Thoracic aorta (tissue), 2 donors: ENCODE measurements at places on chromosomes 6 and 20.
A peak's percentile ranks its signal among the peaks of the same experiment; 100 is the strongest.

DNA sequence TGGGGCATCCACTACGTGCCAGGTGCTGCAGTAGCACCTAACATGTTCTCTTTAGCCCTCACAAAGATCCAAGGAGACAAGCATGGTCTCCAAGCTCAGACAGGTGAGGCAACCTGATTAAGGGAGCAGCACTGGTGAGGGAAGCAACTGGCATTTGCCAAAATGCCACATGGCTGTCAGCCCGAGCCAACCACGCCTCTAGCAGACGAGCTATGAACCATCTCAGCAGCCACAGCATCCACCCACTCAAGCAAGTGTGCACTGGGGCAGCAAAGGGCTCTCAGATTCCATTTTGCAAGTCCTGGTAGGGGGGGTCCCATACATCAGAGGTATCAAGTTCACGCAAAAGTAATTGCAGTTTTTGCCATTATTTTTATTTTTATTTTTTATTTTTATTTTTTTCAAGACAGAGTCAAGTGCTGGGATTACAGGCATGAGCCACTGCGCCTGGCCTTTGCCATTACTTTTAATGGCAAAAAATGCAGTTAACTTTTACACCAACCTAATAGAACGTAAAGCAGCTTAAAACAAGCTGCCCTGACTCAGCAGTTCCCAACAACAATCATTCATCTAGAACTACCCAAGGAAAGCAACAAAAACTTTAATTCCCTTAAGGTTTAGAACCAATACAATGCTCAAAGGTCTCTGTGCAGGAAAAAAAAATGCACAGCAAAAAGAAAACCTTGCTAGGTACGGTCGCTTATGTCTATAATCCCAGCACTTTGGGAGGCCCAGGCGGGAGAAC, 36.3 kb upstream of the SPDEF start:
- DNase-seq: no peak

- DNase-seq: no peak
These were observed 32.3 kb upstream of the RSPO4 start for GRCh38 chr20:1034415-1034789.

- no peak for DNase-seq
These were observed 293.9 kb downstream of the KIF16B start for GRCh38 chr20:16279320-16279719.

GRCh38 chr6:88493717-88494116, 327.6 kb upstream of the CNR1 start:
- no peak for DNase-seq

- peak; percentile 11 for DNase-seq
These were observed 5.3 kb downstream of the OARD1 start for GRCh38 chr6:41066867-41067304.

- no peak for DNase-seq
These were observed 130.6 kb upstream of the INSM1 start for GRCh38 chr20:20237093-20237959.

GRCh38 chr20:53493311-53493857, 100.3 kb downstream of the ZNF217 start:
- no peak for DNase-seq

DNA sequence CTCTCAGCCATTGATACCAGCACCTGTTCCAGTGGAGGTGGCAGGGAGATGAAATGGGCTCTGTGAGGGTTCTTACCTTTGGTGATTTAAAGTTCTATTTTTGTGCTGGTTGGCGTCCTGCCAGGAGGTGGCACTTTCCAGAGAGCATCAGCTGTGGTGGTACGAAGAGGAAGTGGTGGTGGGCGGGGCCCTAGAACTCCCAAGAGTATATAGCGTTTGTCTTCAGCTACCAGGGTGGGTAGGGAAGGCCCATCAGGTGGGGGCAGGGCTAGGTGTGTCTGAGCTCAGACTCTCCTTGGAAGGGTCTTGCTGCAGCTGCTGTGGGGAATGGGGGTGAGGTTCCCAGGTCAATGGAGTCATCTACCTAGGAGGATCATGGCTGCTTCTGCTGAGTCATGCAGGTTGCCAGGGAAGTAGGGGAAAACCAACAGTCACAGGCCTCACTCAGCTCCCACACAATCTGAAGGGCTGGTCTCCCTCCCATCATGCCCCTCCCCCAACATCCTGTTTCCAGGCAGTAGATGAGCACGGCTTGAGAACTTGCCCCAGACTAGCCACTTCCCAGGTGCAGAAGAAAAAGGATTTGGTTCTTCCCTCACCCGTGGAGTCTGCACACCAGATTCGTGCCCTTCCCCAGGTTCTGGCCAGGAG, 46.6 kb downstream of the MOXD1 start:
- DNase-seq: no peak

DNA sequence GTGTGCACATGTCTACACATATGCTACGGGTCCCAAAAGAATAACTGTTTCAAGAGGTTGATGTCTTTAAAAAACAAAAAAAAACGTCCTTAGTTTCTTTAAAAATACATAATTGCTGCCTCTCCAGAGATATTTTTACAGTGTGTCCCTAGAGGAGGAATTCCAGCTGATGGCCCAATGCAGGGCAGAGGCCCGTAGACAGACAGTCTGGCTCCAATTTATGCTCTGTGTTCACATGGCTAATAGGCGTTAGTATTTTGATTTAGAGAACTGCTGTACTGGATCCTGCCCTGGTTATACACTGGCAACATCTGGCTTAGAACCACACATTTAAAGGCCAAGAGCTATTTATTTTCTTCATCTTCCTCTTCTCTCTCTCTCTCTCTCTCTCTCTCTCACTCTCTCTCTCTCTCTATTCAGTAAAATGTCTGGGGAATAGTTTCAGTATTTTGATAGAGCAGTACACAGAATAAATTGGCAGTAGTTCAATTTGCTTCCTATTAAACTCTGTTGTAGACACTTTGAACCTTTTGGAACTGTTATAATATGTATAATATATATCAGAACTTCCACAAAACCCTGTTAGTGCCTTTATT, 260.6 kb downstream of the EYA4 start:
- DNase-seq: no peak
